ELR (cell line): ENCODE measurements at places on chromosomes 3 and 15.

DNA sequence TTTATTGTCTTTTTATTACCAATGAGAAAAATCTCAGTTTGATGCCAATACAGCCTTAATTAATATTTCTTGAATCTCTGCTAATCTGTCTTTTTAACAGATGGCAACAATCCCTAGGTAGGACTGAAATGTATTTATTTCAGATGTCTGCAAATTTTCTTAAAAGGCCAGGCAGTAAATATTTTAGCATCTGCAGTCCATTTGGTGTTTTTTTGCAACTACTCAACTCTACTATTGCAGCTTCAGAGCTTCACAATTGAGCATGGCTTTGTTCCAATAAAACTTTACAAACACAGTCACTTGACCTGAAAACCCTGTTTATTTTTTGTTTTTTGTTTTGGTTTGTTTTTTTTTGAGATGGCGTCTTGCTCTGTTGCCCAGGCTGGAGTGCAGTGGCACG lies 82.7 kb downstream of the RARB start:
- no peak for DNase-seq

DNA sequence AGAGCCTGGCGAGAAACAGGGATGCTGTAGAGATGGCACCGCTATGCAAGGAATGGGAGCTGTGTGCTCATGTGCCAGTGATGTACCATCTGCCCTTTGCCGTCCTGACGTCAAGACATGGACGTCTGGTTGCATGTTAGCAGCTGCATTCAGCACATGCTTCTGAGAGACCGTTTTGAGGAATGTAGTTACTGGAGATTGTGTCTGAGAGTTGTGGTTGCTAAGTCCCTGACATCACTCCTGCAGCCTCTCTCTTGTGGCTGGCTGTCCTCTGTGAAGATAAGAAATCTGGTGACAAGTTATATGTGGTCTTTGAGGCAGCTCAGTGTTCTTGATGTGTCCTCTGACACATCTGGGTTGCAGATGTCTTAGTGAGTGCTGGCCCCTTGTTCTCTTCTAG lies 165.1 kb downstream of the APBA2 start:
- DNase-seq, result no peak

DNA sequence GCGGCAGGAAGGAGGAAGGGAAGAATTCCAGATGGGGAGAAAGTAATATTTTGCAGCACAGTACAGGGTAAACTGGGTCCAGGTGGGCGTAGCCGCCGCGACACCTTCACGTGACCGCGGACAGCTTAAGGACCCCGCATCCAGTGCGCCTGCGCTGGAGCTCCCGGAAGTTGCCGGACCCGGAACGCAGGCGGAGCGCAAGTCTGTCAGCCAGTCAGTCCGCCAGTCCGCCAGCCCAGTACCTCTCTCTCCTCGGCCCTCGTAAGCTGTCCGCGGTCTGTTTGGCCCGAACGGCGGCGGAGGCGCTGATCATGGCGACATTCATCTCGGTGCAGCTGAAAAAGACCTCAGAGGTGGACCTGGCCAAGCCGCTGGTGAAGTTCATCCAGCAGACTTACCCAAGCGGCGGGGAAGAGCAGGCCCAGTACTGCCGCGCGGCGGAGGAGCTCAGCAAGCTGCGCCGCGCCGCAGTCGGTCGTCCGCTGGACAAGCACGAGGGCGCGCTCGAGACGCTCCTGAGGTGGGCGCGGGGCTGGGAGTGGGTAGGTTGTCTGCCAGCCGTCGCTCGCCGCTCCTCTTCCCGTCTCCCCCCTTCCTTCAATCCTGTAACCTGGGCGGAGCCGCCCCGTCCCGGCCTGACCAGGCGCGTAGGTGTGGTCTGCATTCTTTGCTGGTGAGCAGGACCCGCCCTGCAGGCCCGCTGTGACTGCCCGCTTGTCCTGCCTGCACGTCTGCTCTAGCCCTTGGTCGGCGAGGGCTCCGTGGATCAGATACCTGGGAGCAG lies at the start of gene PDCD6IP:
PDCD6IP (plus strand) TSS at position 213 of the 784 bp plus-strand sequence; CDS start at position 312, 99 bp downstream.
- peak; percentile 95 for DNase-seq

GRCh38 chr15:65245096-65245856 lies 34.0 kb upstream of the CILP start:
- peak; percentile 76 for DNase-seq

DNA sequence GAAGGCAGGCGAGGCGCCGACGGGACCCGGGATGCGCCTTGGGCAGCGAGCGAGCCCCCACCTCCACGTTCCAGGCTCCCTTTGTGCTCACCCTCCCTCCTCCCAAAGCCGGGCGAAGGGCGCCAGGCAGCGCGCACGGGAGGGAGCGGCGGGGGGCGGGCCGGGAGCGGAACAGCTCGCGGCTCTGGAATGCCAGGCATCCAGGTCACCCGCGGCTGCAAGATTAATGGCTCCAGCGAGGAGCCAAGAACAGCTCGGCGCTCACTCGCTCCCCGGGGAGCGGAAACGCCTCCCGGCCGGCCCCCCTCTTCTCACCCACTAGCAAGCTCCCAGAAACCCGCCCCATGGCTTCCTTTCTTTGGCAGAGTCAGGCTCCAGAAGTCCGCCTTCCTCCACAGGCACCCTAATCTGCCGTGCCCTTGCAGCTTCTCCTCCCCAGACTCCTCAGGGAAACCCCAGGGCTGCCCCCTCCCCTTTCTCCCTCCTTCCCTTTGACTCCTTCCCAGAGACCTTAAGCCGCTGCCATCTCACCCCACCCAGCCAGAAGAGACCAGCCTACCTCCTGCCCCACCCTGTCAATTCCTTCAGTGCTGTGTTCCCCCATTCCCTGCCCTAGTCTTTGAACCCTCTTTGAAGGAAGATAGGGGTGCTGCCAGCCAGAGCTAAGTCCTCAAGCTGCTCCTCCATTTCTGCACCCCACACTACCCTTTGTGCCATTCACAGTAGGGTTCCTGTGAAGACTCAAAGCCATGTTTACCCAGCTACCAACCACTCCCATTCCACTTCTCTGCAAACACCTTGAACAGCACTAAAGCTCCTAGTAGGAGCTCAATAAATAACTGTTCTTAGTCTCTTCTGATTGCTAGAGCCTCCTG lies 9.9 kb downstream of the AMOTL2 start:
- peak; percentile 98 for DNase-seq

GRCh38 chr15:84681831-84682230 lies 23.8 kb upstream of the NMB start:
- peak; percentile 62 for DNase-seq

DNA sequence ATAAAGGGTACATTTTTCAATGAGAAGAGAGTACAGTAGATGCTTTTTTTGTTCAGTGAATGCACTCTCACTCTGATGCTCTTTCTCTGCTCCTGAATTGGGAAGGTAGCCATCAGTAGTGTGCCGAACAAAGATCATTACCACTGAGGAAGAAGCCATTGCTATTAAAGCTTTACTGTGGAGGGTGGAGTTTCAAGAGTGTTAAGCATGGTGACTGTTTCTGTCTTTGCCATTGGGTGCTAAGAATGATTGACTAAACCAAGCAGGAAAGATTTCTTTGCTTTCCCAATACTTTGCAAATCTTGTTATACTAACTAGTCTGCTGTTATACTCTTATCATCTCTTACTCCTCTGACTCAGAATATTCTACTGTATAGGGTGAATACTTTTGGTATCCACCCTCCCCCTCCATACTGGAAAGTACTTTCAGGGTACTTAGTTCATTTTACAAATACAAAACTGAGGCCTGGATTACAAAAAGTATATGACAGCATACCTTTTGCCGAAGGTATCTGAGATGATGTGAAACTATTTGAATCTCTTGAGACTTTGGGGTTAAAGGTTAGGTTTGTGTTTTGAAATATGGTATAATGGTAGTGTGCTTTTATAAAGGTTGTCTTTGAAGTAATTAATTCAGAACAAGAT lies 1.7 kb downstream of the RAB11A start:
- DNase-seq, result peak; percentile 58

- DNase-seq, result peak; percentile 78
Measured at GRCh38 chr3:188431553-188431952, 277.6 kb downstream of the LPP start.
